ENCODE measurements at places on chromosomes 13 and 19.

- no peak overlapping the region for H3K4me3 ChIP-seq
- H3K27me3 ChIP-seq, result no peaks in the 10 kb centered on the region
- no peak overlapping the region for H3K27ac ChIP-seq
These were observed 39.6 kb downstream of the ZNRF4 start for GRCh38 chr19:5494773-5495172.

GRCh38 chr19:34173193-34173956, 1.1 kb downstream of the LSM14A start:
- no peaks in the 10 kb centered on the region for H3K36me3 ChIP-seq
- H3K27ac ChIP-seq, result peak overlapping the region; percentile 76
- peak; percentile 55 for DNase-seq
- no peaks in the 10 kb centered on the region for H3K4me1 ChIP-seq
- peak overlapping the region; percentile 90 for H3K4me3 ChIP-seq

GRCh38 chr19:460877-461720, at the start of gene SHC2:
SHC2 (minus strand) TSS chr19:461033; CDS start chr19:460996, 37 bp downstream.
- no peak within 1 kb of the TSS for H3K27ac ChIP-seq
- no peaks in the 10 kb centered on the region for H3K4me1 ChIP-seq
- H3K4me3 ChIP-seq, result peak within 1 kb of the TSS; percentile 56
- no peaks in the 10 kb centered on the region for H3K36me3 ChIP-seq

GRCh38 chr19:1616875-1617274, 11.6 kb upstream of the UQCR11 start:
- no peak for DNase-seq
- no peaks in the 10 kb centered on the region for H3K4me1 ChIP-seq
- no peaks in the 10 kb centered on the region for H3K27me3 ChIP-seq
- H3K27ac ChIP-seq, result no peak overlapping the region

DNA sequence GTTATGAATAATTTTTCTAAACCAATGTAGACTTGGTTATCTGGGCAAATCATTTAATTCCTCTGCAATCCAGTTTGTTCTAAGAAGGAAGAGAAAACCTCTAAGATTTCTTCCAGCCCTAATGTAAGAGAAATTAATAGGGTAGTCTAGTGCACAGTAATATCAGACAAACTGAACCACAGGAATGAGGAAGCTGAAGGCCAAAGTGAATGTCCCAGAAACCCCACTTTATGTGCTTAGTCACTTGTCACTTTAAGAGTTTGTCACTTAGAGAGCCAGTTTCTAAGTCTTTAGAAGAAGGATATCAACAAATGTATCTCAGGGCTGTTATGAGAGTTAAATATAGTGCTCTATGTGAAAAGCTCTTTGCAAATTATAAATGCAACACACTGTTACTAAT, 750.6 kb downstream of the DIAPH3 start:
- DNase-seq, result no peak
- H3K27ac ChIP-seq, result no peak overlapping the region
- H3K4me3 ChIP-seq, result no peak overlapping the region
- H3K27me3 ChIP-seq, result no peaks in the 10 kb centered on the region

GRCh38 chr13:48266701-48267639, 34.0 kb downstream of the ITM2B start:
- no peaks in the 10 kb centered on the region for H3K4me1 ChIP-seq
- no peak overlapping the region for H3K27ac ChIP-seq
- peaks cover 3% of the 10 kb centered on the region for H3K36me3 ChIP-seq
- no peak for DNase-seq
- H3K27me3 ChIP-seq, result no peaks in the 10 kb centered on the region

DNA sequence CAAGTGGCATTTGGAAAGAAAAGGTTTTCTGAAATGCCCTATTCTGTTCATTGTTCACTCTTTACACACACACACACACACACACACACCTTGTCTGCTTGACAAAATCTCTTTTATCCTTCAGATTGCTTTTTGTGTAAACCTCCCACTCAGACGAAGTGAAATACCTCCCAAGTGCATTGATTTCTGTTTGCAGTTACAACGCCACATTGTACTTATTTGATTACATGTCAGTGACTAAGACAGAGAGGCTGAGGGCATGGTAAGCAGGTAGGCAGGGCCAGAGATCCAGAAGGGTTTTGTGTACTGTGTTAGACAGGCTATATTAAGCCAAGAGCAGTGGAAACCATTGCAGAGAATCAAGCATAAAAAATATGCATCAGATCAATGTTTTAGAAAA, 561.8 kb downstream of the GPC6 start:
- DNase-seq, result no peak
- no peak overlapping the region for H3K4me3 ChIP-seq
- H3K27ac ChIP-seq, result no peak overlapping the region
- no peaks in the 10 kb centered on the region for H3K36me3 ChIP-seq
- H3K4me1 ChIP-seq, result no peaks in the 10 kb centered on the region

DNA sequence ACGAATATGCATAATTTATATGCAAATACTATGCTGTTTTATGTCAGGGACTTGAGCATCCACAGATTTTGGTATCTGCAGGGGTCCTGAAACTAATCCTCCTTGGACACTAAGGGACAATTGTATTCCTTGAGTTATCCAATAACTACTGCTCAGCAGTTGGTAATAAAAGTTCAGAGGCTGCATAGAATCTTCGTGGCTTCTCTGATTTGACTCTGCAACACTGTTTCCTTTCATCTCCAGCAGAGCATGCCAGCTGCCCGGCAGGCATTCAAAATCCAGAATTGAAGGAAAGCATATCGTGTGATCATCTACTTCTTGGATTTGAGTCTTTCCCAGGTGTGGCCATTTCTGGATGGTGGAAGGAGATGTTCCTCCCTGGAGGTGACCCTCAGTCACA, 64.5 kb upstream of the MRI1 start:
- H3K4me3 ChIP-seq, result no peak overlapping the region
- no peak for DNase-seq
- no peak overlapping the region for H3K27ac ChIP-seq
- H3K27me3 ChIP-seq, result no peaks in the 10 kb centered on the region
- no peaks in the 10 kb centered on the region for H3K36me3 ChIP-seq
- no peaks in the 10 kb centered on the region for H3K4me1 ChIP-seq

DNA sequence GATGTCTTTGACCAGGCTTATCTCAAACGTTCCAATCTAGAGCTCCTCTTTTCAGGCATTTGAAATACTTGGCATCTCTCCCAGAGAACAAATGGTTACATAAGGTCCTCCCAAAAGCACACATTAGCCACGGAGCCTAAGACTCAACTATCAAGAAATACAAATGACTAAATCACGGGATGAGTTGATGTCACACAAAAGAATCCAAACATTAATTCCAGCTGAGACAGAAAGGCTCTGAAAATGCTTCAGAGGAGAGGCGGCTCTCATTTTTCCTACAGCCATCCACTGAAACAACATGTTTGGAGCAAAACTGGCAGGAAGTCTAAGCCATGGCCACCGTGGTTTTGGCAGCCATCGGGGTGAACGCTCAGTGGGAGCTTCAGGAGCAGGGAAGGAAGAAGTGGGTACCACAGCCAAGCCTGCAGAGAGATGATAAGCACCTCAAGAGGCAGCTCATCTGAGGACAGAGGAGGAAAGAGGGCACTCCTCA, 122.5 kb downstream of the STK24 start:
- H3K36me3 ChIP-seq, result no peaks in the 10 kb centered on the region
- DNase-seq, result no peak
- peaks cover 5% of the 10 kb centered on the region for H3K4me1 ChIP-seq
- H3K27me3 ChIP-seq, result no peaks in the 10 kb centered on the region
- H3K27ac ChIP-seq, result peak overlapping the region; percentile 56

GRCh38 chr19:38759590-38760003, 13.7 kb downstream of the LGALS7 start:
- H3K27ac ChIP-seq, result no peak overlapping the region
- H3K27me3 ChIP-seq, result no peaks in the 10 kb centered on the region
- H3K4me1 ChIP-seq, result no peaks in the 10 kb centered on the region

DNA sequence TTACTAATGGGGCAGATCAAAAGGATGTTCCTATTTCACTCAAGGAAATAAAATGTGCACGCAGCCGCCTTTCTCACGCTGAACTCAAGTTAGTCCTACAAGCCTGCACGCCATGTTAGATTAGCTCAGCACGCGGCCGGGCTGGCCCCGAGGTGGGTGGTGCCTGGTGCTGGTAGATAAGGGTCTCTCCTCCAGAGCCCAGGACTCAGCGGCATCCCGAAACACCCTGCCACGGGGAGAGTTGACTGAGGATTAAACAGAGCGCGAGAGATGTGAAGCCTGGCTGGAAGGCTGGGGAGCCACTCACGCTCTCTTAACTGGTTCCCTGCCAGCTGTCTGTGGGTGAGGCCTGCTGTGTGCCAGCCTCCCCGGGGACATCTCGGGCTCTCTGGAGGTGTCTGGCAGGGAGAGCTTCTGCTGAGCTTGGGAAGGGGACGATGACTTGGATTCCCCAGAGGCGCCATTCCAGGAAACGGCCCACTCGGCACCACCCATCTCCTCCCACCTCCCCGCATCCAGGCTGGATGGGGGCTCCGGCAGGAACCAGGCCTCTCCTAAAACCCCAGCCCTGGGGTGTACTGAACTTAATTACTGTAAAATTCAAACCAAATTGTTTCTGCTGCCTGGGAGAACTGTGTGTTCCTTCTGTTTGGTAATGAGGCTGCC, 122.2 kb downstream of the KDM4B start:
- no peak overlapping the region for H3K4me3 ChIP-seq
- H3K36me3 ChIP-seq, result no peaks in the 10 kb centered on the region

GRCh38 chr13:40539576-40540327, 126.7 kb downstream of the FOXO1 start:
- H3K27me3 ChIP-seq, result no peaks in the 10 kb centered on the region
- peaks cover 4% of the 10 kb centered on the region for H3K4me1 ChIP-seq
- H3K4me3 ChIP-seq, result no peak overlapping the region

DNA sequence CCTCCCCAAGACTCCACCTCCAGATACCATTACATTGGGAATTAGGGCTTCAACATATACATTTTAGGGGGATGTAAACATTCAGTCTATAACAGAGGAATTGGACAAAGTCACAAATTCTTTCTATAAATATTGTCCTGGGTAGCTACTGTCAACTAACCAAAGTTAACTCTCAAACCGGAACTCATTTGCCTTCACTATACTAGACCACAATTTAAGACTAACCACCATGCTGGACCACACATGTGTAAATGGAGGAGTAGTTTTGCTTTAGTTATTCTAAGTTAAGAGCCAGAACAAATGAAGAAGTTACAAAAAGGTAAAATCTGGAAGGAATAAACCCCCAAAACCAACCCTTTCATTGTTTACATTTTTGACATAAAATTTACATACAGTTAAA, 222.8 kb downstream of the NDFIP2 start:
- no peaks in the 10 kb centered on the region for H3K4me1 ChIP-seq
- H3K27ac ChIP-seq, result no peak overlapping the region
- no peak for DNase-seq
- H3K27me3 ChIP-seq, result no peaks in the 10 kb centered on the region
- H3K36me3 ChIP-seq, result no peaks in the 10 kb centered on the region

GRCh38 chr19:13013649-13014048, 18.4 kb downstream of the NFIX start:
- H3K27me3 ChIP-seq, result no peaks in the 10 kb centered on the region
- H3K4me1 ChIP-seq, result no peaks in the 10 kb centered on the region
- H3K27ac ChIP-seq, result peak overlapping the region; percentile 90
- no peak for DNase-seq
- H3K36me3 ChIP-seq, result no peaks in the 10 kb centered on the region
- H3K4me3 ChIP-seq, result peak overlapping the region; percentile 56

- no peaks in the 10 kb centered on the region for H3K4me1 ChIP-seq
- H3K4me3 ChIP-seq, result no peak overlapping the region
- no peaks in the 10 kb centered on the region for H3K27me3 ChIP-seq
- DNase-seq, result no peak
These were observed 114.6 kb upstream of the VSTM2B start for GRCh38 chr19:29411113-29411581.

DNA sequence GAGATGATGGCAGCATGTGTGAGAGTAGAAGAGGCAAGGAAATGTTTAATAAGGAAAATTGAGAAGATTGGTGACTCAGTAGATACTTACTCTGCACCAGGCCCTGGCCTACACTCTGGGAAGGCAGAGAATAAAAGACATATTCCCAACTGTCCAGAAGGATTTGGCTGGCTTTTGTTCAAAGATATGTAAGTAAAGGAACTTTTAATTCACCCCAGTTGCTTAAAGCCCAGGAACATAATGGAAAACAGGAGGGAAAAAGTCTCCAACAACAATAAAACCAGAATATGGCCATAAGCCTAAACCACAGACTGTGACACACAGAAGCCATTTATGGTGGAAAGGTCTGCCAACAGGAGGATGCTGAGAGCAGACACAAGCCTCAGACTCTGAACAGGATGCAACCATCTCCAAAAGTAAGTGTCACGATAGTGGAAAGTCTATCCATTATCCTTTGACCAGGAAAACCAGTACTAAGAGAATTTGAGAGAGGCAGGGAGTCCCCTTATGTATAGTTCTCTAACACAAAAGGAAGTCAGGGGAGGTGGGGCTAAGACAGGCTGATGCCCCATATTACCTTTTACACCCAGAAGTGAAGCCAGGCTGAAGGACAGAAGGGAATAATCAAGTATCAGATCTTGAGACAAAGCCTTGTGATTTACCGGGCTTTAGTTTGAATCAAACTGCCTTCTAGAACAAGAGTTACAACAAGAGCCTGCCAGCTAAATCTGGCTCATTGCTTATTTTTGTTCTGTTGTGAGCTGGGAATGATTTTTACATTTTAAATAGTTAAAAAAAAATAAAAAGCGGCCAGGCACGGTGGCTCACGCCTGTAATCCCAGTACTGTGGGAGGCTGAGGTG, 169.5 kb upstream of the STARD13 start:
- H3K27me3 ChIP-seq, result no peaks in the 10 kb centered on the region
- no peak overlapping the region for H3K4me3 ChIP-seq
- DNase-seq, result no peak
- peak overlapping the region; percentile 83 for H3K27ac ChIP-seq

- H3K4me3 ChIP-seq, result no peak overlapping the region
- no peak overlapping the region for H3K27ac ChIP-seq
- H3K27me3 ChIP-seq, result no peaks in the 10 kb centered on the region
- no peak for DNase-seq
These were observed 34.1 kb upstream of the EDNRB start for GRCh38 chr13:77952737-77953136.

DNA sequence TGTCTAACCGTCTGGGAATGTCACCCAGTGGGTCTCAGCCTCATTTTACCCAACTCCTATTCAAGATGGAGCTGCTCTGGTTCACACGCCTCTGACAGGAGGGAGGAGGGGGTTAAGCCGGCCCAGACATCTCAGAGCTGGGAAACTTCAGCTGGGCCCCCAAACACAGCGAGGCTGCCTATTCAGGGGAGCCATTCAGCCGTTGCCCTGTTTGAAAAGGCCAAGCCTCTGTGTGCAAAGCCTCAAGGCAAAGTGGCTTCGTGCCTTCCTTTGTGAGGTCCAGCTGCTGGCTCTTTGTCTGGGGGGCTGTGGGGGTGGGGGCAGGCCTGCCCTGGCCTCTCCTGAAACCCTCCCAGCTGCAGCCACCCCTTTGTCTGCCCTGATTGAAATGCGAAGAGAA, 147.4 kb downstream of the PTPRS start:
- no peaks in the 10 kb centered on the region for H3K4me1 ChIP-seq
- no peak for DNase-seq
- H3K36me3 ChIP-seq, result no peaks in the 10 kb centered on the region
- H3K27ac ChIP-seq, result no peak overlapping the region
- H3K27me3 ChIP-seq, result no peaks in the 10 kb centered on the region
- H3K4me3 ChIP-seq, result no peak overlapping the region
